Ammon's horn (tissue), 1 donor: ENCODE measurements at places on chromosomes 5 and 9.
A peak's percentile ranks its signal among the peaks of the same experiment; 100 is the strongest.

GRCh38 chr9:33718987-33719386, 76.4 kb upstream of the PRSS3 start:
- DNase-seq, result peak; percentile 28

GRCh38 chr5:127486471-127486870, 31.0 kb upstream of the PRRC1 start:
- peak; percentile 44 for DNase-seq

DNA sequence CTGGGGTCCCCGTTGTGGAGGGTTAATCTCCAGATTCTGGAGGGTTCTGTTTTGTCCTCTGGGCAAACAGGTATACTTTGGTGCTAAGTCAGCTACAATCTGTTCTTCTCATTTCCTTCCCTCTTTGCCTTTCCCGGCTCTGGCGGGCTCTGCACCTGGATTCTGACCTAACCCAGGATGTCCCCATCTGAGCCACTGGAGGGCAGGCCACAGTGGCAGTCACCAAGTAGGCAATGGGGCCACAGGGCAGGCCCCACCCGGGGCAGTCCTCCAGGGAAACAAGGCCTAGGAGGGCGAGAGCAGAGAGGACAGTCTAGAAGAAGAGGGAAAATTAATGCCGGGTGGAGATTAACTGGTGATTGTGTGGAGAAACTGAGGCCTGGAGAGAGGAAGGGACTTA, 40.4 kb upstream of the HRH2 start:
- no peak for DNase-seq

GRCh38 chr9:126131066-126132010, 195.3 kb upstream of the MVB12B start:
- no peak for DNase-seq

GRCh38 chr9:136977223-136977622, at the start of gene PTGDS:
PTGDS (plus strand) TSS chr9:136977504; CDS start chr9:136977579, 75 bp downstream.
- DNase-seq, result peak; percentile 97

GRCh38 chr5:92713335-92713743, 867.7 kb downstream of the NR2F1-AS1 start:
- DNase-seq, result no peak

- no peak for DNase-seq
Observed at GRCh38 chr5:133266527-133266878, 214.7 kb downstream of the HSPA4 start.

DNA sequence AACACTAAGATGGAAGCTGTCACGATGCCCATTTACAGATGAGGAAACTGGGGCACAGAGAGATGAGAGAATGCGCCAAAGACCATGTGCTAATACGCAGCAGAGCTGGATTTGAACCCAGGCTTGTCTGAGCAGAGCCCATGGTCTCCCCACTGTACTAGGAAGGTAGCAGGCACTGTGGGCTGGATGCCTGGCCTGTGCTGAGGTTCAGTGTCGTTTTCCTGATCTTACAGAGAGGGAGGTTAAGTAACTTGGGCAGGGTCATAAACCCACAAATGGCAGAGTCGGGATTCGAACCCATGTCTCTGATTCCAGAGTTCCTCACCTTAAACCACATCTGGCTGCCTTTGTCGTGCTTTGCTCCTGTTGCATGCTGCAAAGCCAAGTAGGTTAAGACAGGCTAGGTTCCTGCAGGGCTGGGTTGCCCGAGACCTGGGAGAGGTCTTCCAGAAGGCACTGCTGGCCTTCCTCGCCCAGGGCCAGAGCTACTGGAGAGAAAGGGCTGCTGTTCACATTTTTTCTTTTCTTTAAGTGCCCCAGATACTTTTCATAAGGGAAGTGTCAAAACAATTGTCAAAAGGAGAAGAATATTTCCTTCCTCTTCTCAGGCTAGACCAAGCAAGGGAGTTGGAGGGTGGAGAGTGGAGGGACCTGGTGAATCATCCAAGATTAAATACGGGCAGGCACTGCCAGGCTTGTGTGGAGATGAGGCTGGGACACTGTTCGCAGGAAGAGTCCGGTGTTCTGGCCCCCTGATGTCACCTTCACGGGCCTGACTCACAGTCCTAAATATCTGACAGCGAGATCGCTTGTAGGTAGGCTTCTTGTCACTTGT, 3.2 kb downstream of the NEK6 start:
- DNase-seq, result no peak

DNA sequence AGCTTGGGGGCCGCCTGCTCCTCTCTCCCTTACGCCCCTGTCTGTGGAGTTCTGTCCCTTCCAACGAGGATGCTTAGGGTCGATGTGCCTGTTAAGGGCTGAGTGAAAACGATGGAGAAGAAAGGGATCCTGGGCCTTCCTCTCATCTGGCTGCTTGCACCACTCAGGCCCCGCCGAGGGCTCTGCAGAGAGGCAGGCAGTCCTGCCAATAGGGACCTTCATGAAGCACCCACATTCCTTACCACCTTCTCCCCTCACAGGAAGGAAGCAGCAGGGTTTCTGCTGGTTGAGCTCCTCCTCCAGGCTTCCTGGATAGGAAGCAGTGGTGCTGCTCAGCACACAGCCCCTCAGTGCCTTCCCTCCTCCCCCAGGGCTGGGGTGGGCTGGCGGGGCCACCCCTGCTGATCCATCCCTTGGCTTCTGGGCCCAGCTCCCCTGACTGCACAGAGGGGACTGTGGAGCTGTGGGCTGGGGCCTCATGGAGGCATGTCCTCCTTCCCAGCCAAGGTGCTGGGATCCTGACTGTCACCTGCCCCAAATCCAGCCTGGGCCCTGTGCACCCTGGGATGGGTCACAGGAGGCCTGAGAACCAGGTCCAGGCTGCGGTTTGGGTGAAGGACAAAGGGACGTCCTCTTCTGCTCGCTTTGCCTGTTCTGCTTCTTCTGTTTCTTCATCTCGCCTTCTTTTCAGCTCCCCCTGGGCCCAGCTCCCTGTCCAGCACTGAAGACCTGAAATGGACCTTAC, 50.5 kb downstream of the AHRR start:
- no peak for DNase-seq
